ENCODE measurements at places on chromosomes 4 and X.

DNA sequence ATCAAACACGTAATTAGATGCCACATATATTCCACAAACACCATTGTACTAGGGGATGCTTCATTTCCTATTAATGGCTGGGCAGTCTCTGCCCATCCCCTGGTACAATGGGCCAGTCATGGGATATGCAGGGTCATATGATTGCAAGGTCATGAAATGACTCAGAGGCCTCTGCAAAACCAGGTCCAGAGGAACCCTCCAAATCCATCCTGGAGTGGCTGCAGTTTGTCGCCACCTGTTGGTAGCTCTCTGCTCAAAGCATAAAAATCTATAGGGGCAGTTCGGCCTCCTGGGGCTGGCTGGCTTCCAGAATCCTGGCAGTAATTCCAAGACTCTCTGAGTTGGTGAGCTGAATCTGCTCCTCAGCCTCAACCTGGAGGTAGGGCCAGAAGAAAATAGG lies 22.9 kb upstream of the PUDP start:
- no peak for DNase-seq

DNA sequence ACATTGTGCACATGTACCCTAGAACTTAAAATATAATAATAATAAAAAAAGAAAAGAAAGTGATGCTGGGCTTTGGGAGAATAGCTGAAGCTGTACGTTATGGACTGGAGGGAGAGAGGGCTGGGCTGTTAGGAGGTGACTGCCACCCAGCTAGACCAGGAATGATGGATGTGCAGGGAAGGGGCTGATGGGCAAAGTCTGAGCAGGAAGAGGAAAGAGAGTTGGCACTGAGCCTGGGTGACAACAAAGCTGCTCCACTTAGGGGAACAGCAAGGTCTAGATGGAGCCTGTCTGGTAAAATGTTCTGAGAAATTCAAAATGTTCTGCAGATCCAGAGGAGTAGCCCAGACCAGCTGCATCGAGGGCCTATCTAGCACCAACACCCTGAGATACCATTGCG lies 32.3 kb downstream of the MED28 start:
- DNase-seq, result no peak

DNA sequence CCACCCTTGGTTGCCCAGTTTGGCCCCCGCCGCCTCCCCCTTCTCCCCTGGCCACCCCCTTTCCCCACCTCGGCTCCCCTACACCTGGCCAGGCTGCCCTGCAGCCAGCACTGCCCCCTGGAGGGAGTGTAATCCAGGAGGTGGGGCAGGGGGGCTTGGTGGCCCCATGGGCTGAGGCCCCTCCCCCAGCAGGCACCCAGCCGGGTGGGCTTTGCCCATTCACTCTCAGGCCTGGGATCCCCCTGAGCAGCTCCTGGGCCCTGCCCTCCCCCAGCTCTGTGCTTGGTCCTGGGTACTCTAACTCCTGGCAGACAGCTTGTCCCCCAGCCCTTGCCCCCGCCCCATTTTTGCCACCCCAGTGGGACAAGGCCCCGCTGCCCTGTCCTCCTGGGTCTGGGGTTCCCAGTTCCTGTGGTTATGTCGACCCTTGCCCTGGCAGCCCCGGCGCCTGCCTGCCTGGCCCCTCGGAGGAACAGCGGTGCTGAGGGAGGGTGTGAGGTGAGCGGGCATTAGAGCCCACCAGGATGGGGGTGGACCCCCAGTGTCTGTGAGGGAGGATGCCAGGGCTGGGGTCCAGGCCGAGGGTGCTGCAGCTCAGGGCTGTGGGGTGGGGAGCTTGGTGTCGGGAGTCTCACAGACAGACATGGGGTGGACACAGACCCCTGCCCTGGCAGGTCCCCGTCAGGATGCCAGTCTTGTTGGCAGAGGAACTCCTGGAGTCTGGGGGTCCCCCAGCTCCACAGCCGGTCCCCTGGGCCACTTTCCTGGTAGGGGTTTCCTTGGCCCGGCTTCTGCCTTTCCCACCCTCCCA lies 10.2 kb downstream of the NAT8L start:
- DNase-seq, result no peak

- DNase-seq, result no peak
These were observed 37.9 kb downstream of the ACOX3 start for GRCh38 chr4:8402640-8403039.

DNA sequence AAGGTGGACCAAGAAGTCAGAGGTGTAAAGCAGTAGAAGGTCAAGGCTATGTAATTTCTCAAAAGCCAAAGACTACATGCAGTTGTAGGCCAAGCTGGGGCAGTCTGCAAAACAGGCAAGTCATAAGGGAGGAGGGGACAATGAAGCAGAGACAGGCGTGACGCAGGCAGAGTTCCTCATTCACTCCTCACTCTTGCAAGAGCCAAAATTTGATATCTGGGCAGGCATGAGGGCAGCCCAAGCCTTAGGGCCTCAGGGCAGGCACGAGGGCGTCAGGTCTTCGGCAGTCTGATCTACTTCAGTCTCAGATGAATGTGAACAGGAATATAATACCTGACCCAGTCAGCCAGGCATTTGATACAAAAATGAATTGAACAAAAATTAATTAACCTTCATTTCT lies 86.4 kb upstream of the AGA start:
- no peak for DNase-seq

- no peak for DNase-seq
These were observed 144.9 kb downstream of the CHIC2 start for GRCh38 chr4:53919535-53919934.

- no peak for DNase-seq
These were observed 9.7 kb upstream of the CLNK start for GRCh38 chr4:10694151-10694827.

GRCh38 chrX:134171661-134172587 lies 65.1 kb upstream of the CCDC160 start:
- DNase-seq, result no peak

DNA sequence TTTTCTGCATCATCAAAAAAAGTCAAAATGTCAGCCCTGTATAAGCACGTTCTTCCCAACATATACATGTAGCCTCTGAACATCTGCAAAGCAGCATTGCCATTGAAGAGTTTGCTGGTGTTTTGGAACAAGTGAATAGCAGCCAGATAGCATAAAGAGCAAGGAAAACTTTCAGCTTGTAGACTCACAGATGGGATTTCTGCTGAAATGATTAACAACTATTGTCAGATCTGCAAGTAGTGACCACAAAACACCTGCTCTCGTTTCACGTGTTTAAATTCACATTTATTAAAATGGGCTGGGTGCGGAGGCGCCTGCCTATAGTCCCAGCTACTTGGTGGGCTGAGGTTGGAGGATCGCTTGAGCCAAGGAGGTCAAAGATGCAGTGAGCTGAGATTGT lies 123.7 kb downstream of the SPRY1 start:
- DNase-seq, result no peak

DNA sequence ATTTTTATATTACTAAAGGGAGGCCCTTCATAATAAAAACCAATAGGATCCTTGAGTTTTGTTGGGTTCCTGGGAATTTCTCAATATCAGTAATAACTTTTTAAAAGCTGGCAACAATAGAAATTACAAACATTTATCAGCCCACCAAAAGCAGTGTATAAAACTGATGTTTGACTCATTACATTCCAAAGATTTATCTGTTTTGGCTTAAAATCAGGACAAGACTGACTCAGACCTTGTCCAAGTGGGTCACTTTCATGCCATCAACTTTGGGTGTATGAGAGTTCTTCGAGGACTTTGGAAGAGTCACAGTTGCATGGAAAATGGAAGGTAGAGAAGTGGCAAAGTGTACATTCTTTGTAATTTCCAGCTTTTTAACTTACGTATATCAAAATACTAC lies 102.8 kb downstream of the FRMPD4 start:
- no peak for DNase-seq

- DNase-seq, result no peak
These were observed 158.1 kb downstream of the SOX3 start for GRCh38 chrX:140346729-140347128.

DNA sequence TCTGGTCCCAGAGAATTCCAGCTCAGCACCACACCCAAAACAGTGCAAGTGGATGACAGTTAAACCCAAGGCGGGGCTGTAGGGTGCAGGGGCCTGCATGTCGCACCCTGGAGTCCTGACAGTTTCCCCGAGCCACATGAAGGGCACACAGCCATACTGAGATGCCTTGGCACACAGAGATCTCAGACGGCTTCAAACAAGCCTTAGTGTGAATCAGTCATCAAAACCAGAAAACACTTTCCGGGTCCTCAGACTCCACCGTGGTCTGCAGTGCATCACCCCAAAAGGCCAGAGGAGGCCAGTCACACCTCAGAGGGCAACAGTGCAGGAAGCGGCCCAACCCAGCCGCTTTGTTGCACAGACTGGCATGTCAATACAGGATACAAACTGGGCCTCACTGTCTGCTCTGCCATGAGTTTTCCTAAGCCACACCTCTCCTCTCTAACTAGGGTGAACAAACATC lies 64.6 kb upstream of the ENPP6 start:
- DNase-seq, result no peak

DNA sequence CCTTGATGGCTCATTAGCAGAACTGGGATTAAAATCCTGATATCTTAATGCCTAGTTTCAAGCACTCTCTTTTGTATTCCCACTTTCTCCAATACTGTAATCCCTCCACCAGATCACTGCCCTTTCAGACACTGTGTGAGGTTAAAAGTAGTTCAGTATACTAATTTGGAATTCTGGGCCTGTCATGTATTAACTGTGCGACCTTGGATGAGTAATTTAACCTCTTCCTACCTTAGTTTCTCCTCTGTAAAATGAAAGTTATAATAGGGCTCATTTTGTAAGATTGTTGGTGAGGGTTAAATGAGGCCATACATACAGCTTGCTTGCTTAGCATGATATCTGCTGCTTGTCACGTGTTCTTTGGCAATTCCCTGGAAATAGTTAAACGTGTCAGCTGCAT lies 207.3 kb upstream of the HS3ST1 start:
- DNase-seq, result no peak

DNA sequence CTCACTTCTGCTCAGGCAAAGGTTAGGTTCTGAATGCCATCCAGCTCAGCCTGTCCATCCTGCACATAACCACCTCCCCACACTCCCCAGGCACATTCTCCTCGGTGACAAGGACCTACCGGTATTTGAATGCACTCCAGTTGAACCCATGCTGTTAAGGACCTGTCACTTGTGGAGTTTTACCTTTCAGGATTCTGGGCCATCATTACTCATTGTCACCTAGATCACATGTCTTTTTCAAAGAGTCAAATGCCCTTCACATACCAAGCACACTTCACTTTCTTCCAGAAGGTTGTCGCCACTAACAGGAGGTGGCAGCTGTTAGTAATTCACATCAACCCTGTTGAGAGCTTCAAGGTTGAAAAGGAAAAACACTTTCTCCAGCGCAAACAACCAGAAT lies 218.3 kb downstream of the SOWAHB start:
- DNase-seq, result no peak

Measured in HS-27A (cell line).